ENCODE measurements at places on chromosomes 3 and 15.

DNA sequence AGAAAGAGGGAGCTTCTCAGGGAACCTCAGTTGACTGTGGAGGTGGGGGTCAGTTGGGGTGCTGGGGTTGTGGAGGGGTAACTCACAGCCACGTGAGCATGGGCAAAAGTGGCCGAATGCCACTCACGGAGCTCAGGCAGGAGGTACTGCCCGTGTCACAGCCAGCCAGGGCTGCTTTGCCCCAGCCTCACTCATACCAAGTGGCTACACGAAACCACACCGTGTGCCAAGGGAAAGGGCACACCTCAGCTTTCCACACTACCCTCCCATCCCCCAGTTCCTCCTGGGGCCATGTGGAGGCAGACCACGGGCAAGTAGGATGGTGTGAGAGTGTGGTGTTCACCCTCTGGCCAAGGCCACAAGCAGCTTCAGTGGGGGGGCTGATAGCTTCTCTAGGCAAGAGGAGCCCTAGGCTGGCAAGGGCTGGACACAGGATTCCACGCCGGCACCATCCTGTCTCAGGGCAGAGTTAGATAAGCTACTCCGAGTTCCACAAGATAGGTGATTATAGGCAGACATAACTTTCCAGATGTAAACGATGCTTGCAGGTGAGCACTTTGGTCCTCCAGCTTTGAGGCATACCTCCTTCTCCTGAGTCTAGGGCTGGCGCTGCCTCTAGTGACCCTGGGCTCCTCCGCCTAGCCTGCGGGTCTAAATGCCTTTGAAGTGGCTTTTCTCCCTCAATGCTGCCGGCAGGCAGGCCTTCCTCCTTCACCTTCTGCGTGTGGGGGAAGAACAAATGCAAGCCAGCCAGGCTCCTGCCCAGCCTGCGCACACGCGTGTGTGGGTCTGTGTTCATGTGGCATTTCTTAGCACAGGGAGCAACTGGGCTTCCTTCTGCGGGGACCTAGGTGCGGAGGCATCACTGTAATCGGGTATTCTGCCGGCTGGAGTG is 25.0 kb downstream of the RGMA start:
- no peak for DNase-seq

- DNase-seq, result no peak
These were observed 188.5 kb upstream of the PROK2 start for GRCh38 chr3:71973274-71974030.

DNA sequence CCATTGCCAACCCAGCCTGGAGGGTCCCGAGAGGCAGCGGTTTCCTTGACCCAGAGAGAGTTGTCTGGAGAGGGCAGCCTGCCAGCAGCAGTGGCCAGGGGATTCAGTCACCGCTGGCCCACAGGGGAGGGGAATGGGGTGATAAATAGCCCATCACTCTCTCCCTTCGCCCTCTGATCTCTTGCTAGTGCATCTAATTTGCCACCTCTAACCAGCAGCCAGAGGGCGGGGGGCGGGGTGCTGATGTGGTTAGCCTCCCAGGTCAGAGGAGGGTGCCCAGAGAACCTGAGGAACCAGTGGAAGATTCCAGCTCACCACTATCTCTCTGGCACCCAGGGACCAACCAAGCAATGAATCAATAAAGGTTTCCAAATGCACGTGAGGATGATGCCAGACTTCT is 35.1 kb upstream of the SLC6A11 start:
- no peak for DNase-seq

DNA sequence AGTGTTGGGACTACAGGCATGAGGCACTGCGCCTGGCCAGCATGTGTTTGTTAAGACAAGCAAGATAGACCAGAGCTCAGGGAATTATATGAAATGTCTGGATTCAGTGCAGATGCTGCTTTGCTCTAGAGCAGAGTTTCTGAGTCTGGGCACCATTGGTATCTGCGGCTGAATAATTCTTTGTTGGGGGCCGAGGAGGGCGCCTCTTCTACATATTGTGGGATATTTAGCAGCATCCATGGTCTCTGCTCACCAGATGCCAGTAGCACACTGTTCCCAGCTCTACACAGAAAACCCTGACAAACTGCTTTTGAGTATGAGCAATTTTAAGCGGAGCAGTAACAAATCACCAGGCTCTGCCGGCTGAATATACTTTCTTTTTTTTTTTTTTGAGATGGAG is 3.6 kb upstream of the LDHAL6B start:
- DNase-seq, result no peak

- no peak for DNase-seq
These were observed 114.0 kb downstream of the LRRC28 start for GRCh38 chr15:99365242-99365641.

DNA sequence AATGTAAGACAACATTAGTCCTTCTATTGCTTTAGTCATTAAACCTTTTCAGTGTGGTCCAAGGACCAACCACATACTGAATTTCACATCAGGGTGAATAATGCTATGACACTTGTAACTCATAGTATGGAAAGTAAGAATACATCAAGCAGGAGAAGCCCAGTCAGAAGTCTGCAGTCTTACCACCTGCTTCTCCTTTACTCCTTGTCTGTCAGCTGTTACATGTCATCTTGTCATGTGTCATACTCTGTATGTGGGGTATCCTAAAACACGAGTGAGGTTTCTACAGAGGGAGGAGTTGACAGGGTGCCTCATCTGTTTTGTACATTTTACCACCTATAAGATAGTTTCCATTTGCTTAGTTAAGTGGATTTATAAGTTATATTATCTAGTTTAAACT is 32.8 kb upstream of the EID1 start:
- DNase-seq, result no peak

GRCh38 chr3:96731031-96731430 is 83.4 kb upstream of the EPHA6 start:
- no peak for DNase-seq

DNA sequence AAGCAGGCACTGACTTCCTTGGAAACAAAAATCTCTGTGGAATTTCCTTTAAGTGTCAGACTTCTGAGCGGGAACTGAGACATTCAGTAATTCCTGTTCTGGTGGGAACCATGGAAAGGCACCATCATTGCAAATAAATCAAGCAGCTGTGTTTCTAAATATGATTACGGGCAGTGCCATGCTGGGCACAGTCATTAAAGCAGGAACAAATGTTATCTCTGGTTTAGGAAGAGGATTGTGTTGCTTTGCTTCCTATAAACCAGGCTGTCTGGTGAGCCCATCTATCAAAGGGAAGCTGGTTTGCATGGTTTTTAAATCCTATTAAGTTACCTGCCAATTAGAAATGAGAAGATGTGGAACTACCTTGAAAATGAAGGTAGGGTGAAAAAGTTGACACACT is 86.7 kb downstream of the EBLN2 start:
- DNase-seq, result no peak

- no peak for DNase-seq
These were observed 106.2 kb downstream of the ST8SIA2 start for GRCh38 chr15:92499731-92500530.

- DNase-seq, result no peak
These were observed 704.1 kb upstream of the SGO1 start for GRCh38 chr3:20890111-20890519.

GRCh38 chr15:45402955-45403877 is 24.9 kb upstream of the GATM start:
- DNase-seq, result peak; percentile 3

DNA sequence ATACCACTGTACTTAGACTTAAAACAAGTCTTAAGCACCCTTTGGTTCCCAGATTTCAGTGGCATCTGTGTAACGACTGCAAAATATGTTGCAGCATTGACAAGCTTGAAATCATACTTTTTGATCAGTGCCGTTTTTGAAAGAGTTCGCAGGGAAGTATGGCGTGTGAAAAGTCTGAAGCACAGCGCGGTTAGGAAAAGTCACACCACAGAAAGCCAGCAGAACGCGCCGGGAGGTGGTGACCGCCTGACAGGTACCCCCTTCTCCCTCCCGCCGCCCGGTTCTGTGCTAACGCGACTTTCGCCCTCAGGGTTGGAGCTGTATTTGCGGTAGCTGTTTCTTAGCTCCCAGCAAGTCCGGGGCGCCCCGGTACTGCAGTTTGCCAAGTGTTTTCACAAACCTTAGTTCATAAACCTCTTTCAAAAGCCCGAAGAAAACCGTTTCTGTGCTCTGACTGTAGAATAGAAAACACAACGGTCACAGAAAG is 481 bp upstream of the CRYBG3 start:
- peak; percentile 33 for DNase-seq

DNA sequence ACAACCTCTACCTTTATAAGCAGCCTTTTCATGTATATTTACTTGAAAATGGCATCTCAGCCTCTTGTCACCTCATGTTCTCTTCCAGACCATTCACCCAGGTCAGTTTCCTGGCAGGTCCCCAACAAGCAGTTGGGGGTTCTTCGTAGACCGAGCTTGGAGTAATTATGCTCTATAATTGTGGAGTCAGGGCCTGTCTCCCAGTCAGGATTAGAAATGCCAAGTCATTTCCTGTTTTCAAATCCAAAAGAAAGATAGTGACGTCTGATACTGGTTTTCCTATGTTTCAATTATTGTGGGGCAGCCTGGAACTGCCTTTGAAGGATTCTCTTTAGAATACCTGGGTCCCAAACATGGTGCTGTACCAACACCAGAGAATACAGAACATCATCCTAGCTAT is 430.6 kb downstream of the MECOM start:
- no peak for DNase-seq

- DNase-seq, result no peak
These were observed 167.9 kb upstream of the CTNNB1 start for GRCh38 chr3:41031401-41031800.

- no peak for DNase-seq
These were observed 28.0 kb downstream of the TFG start for GRCh38 chr3:100737334-100737733.

DNA sequence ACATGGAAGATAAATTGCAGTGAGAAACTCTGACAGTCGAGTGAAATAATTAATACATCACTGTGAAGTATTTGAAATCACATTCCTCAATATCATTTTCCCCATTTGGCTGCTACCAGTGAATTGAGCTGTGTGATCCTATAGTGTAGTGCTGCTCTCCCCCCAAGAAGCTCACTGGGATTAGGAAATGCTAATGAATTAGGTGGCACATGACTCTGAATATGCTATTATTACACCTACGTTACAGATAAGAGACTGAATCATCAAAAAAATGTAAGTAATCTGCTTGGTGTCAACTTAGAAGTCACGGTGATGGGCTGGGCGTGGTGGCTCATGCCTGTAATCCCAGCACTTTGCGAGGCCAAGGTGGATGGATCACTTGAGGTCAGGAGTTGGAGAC is 34.7 kb upstream of the SYNM start:
- no peak for DNase-seq

- DNase-seq, result no peak
These were observed 18.1 kb downstream of the CX3CR1 start for GRCh38 chr3:39261726-39262125.

- no peak for DNase-seq
These were observed 146.9 kb downstream of the CHST2 start for GRCh38 chr3:143266511-143266910.

- no peak for DNase-seq
These were observed 122.6 kb upstream of the MEF2A start for GRCh38 chr15:99443056-99443756.

GRCh38 chr15:31255732-31256377 is 70.8 kb upstream of the KLF13 start:
- DNase-seq, result no peak

DNA sequence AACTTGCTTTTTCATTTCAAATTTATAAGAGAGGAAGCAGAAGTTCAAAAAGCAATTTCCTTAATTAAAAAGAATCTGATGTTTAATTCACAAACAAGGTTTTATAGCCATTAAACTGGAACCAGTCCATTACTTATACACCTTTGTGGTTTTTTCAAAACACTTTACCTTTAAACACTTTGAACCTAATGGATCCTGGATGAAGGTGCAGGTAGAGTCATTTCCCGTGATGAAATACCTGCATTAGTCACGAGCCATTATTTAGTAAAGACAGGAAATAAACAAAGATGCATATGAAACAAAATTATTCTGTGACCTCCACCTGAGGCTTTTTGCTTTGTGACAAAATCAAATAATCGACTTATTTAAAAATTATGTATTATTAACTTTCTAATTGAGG is 341.7 kb upstream of the UBE2E2 start:
- DNase-seq, result no peak

GRCh38 chr3:128416578-128417211 is 50.0 kb downstream of the DNAJB8 start:
- no peak for DNase-seq

GRCh38 chr3:54608041-54608440 is 319.8 kb downstream of the LRTM1 start:
- no peak for DNase-seq

DNA sequence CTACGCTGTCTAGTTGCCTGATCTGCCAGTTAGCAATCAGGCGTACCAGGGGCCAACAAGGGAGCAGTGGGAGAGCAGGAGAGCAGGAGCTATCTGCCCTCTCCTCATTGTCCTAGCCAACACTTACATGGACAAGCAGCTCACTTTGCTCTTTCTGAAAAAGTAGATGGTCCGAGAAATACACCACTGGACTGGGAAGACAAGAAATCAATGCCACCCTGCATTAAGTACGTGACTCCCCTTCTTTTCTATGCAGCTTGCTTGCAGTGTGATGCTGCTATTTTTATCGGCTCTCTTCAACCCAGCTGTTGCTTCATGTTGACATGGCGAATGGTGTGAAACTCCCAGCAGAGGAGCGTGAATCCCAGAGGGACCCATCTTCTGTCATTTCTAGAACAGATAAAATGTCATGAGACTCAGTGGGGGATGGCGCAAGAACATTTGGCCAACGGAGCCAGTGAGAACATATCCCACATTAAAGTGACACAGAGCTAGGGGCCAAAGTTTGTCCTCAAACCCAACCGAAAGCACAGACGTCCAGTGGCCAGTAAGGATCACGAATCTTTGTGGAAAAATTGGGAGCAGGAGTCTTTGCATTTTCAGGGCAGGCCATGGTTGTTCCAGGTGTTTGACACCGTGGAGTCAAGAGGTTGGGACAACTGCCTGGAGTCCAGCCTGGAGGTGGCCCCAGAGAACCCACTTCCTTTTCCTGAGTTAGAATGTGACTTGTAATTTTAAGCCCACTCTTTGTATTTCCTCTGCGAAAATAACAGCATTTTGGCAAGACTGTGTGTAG is 53.7 kb upstream of the MEF2A start:
- DNase-seq, result no peak

GRCh38 chr3:16472593-16472992 is 40.9 kb downstream of the RFTN1 start:
- DNase-seq, result no peak

GRCh38 chr3:179107617-179108016 is 36.0 kb upstream of the ZMAT3 start:
- no peak for DNase-seq

GRCh38 chr15:72077950-72078349 is 40.0 kb downstream of the MYO9A start:
- DNase-seq, result no peak

- no peak for DNase-seq
These were observed 19.2 kb downstream of the GNB4 start for GRCh38 chr3:179432021-179432420.

DNA sequence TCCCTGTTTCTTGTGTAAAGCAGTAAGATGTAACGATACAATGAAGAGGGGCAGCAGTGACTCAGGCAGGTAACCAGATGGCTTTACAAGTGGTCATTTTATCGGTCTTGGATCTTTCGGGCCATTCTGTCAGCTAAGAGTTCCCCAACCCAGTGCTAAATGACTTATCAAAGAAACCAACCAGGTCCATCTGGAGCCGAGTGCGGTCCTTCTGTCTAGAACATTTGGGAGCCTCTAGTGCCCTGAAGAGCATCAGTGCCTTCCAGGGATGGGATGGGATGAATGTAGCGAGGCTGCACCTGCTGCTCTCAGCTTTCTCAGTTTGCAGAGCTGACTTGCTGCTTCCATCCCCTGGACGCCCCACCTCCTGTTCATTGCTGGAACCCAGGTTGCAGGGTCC is 131.7 kb upstream of the AGBL1 start:
- DNase-seq, result no peak

GRCh38 chr15:45603881-45604280 is 16.7 kb downstream of the BLOC1S6 start:
- no peak for DNase-seq

- no peak for DNase-seq
These were observed 21.9 kb downstream of the TPRA1 start for GRCh38 chr3:127568586-127568985.

All from activated T-helper 9 cell treated with anti-CD3 and anti-CD28 coated beads, Interleukin-2, amount 50 U/mL, for 16 hours (primary cell).